ENCODE measurements at places on chromosomes 3 and 15.

GRCh38 chr3:114698146-114699105, 404.6 kb downstream of the TIGIT start:
- no peak for DNase-seq

DNA sequence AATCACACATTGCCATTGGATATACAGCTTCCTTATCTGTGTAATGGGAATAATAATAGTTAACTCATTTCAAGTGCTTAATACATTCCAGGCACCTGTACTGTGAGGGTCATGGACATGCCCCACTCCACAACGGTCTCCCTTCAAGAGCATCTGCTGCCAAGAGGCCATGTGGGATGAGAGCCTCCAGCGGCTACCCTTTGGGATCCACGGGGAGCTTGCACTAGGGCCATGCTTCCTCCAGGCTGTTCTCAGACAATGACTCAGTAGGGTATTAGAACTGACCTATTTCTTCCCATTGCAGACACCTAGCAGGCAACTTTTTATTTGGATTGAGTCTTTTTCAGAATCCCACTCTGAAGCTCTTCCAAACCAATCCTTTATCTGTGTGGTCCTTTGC, 1078.9 kb downstream of the TUSC7 start:
- no peak for DNase-seq

DNA sequence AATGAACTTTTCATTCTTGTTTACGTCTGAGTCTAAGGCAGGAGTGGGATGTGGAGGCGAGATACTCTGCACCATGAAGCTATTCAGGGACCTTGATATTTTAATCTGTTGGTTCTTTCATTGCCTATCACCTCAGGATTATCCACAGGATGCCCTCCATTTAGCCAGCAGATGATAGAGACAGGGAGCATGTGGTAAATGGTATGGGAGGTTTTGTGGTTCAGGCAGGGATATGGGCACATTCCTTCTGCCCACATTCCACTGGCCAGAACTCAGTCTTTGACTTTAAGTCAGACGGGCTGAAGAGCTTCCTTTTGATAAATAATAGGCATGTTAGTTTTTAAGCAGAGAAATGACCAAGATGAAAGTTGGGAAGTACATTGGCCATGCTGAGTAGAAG, 548.0 kb upstream of the CCDC54 start:
- DNase-seq, result no peak

- no peak for DNase-seq
Measured at GRCh38 chr3:135243616-135244015, 448.6 kb downstream of the EPHB1 start.

GRCh38 chr3:45367453-45367871, 20.9 kb upstream of the LARS2 start:
- DNase-seq, result no peak

DNA sequence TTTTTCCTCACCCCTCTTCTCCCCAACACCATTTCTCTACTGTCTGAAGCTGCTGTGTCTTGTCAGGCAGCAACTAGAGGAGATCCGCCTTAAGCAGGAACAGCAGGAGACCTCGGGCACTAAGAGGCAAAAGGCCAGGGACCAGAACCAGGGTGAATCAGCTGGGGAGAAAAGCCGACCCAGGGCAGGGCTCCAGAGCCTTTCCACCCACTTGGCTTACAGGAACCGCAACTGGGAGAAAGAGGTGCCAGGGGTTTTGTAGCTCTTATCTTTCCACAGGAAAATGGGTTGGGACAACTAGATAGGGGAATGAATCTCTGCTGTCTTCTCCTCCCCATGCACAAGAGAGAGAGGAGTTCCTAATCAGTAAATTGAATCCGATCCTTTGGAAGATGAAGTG, 3.0 kb upstream of the NGRN start:
- DNase-seq, result no peak

- no peak for DNase-seq
Measured at GRCh38 chr3:46489381-46489780, 8.4 kb upstream of the RTP3 start.

DNA sequence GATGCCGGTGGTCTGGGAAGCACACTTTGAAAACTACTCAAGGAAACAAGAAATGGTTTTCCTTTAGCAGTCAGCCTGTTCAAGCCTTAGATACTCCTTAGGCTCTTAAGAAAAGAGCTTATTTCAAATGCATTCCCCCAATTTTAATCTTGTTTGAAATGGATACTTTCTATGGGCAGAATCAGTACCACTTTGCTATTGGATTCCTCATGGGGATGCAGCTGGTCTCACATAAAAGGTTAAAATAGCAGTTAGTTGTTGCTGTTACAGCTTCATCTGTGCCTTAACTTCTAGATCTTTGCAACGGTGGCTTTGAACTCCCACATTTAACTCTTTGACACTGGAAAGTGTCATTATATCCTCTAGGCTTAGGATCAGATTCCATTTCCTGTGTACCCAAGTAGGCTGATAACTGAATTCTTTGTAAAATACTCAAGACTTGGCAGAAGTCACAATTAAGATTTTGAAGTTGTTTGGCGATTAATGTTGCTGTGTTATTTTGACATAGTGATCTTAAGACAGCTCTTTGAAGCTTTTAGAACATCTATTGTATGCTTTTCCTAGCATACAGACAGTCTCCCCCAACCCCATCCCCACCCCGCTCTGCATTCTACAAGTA, 2.2 kb downstream of the THBS1 start:
- DNase-seq, result no peak

DNA sequence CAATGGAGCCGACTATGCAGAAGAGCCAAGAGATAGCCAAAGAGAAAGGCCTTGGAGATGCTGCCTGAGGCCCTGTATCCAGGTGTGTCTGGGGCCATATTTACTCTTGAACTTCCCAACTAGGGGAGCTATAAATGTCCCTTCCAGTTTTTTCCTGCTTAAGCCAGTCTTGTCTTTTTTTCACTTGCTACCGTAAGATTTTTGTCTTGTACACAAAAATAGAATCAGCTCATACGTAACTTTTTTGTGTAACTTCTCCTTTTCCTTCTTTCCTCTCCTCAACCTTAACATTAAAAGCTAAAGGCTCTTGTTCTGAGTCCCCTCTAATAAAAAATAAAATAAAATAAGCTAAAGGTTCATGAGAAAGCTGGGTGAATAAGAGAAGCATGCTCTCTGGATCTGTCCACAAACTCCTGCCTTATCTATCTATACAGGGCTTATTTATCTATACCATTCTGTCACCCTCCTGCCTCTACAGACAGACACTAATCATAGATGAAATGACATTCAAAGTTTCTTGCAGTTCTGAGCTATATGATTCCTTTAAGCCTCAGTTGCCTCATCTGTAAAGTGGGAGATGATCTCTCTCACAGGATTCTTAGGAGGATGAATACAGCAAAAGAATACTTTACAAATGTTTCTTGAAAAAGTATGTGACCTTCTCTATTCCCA, 4.6 kb downstream of the SUMF1 start:
- DNase-seq, result no peak

DNA sequence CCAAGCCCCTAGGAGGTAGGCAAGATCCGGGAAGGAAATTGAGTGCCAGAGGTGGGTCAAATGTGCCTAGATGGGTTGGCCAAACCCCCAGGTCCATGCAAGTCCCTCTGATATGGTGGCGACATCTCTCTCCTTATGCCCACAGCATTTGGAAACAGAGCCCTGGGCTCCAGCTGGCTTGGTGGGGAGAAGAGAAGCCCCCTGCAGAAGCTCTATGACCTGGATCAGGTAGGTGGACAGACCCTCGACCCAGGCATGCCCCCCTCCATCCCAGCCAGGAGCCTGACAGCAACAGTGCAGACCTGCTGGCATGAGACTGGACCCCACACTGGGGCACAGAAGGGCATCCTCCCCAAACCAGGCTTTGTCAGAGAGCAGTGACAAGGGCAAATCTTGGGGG, 12.2 kb downstream of the CHST13 start:
- DNase-seq, result no peak

DNA sequence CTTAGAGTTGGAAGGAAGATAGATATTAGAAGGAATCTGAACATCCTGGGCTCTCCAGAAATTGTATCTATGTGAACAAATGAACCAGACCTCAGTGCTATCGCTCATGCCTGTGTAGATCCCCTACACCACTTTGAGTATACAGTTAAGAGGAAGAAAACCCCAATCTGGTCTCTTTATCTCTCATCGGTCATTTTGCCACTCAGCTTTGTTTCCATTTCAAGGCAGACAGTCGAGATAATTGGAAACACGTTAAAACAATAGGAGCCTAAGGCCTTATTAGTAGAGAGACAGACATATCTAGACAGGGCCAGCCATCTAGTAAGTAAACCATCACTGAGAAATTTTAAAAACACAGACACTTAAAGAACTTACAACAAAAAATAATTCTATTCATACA, 101.6 kb downstream of the MYLK start:
- DNase-seq, result no peak

DNA sequence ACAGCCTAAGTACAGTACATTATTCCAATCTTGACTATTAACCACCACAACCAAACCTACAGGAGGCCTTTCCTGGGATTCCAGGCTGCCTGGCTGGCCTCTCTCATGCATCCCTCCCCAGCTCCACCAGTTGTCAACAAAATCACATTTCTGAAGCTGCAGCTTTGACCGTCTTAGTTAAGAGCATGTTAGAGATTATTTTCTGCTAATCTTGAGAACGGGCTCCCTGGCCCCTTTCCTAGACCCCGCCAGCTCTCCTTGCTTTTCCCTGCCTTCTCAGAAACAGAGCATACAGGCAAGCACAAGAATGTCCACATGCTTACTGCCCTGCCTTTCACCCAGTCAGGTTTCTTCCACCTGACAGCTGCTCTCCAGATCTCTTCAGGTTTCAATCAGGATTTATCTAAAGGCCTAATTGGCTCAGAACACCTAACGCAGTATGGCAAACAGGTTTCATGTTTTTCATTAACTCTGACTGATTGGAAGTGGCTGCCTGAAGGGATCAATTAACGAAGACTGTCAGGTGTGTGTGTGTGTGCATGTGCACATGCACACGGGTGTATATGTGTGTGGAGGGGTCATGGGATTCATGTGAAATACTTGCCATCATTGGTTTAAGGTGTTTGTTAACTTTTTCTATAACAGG, 12.3 kb downstream of the KY start:
- no peak for DNase-seq

GRCh38 chr3:64358853-64359252, 133.6 kb upstream of the PRICKLE2 start:
- DNase-seq, result no peak

- DNase-seq, result no peak
Measured at GRCh38 chr15:101440846-101441590, 48.5 kb downstream of the PCSK6 start.

- no peak for DNase-seq
Measured at GRCh38 chr3:5012367-5012766, 33.1 kb downstream of the BHLHE40 start.

DNA sequence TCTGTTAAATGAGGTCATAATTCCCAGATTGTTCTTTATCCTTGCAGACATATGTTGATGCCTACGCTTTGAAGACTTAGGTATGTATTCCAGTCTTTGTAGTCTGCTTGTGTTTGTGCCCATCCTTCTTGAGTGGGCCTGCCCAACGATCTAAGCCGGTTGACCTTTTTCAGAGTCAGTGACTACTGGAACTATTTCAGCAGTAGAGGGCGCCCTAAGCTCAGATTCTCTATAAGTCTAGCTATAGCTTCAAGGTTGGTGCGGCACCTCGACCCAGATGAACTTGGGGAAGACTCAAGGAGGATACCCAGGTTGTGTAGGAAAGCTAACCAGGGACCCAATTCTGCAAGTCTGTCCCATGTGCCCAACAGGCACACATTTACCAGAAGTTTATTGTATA, 228.8 kb upstream of the PPP2R3A start:
- no peak for DNase-seq

DNA sequence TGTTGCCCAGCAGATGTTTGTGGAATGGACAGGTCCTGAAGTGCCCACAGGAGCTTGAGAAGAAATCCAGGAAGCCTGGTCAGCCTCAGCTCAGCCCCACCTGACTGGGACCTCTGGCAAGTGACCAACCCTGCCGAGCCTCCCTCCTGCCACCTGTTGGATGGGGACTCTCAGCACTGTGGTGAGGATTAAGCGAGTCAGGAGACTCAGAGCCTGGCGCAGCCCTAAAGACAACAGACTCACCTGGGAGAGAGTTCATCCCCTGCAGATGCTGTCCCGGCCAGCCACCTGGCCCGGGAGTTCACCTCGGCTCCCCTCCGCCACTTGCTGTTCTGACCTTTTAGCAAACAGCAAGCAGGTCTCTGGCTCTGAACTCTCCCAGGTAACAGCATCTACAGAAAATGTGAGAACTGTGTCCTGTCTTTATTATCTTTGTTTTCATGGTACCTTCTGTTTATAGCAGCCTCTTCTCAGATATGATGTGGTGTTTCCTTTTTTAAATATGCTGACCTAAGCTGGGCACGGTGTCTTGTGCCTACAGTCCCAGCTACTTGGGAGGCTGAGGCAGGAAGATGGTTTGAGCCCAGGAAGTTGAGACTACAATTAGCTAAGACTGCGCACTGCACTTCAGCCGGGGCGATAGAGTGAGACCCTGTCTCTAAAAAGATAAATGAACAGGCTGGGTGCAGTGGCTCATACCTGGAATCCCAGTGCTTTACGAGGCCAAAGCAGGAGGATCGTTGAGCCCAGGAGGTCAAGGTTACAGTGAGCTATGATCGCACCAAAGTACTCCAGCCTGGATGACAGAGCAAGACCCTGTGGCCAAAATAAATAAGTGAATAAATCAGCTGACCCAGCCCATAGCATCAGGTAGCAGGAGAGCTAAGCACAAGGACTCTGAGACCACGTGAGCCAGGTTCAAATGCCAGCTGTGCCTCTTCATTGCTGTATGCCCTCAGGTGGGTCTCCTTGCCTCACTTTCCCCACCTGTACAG, 32.4 kb upstream of the SLC6A6 start:
- DNase-seq, result no peak

GRCh38 chr3:150335631-150336030, 72.5 kb upstream of the TSC22D2 start:
- DNase-seq, result no peak

- peak; percentile 15 for DNase-seq
Measured at GRCh38 chr3:128323206-128324081, 143.2 kb downstream of the DNAJB8 start.

DNA sequence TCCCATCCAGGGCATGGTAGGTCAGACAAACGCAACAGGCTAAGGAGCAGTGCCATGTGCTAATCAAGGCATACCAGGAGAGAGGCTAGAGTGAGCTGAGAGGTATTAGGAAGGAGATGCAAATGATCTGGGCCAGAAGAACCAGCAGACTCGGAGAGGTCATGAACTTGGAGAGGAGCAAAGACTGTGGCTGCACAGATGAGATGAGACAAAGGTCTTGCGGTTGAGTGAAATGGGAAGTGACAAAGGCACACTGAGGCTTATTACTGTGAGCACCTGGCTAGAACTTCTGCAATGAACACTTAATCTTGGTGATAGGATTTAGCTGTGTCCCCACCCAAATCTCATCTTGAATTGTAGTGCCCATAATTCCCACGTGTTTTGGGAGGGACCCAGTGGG, 380.2 kb downstream of the ULK4 start:
- DNase-seq, result no peak

- peak; percentile 80 for DNase-seq
Measured at GRCh38 chr3:138347960-138348753, at the start of gene MRAS. Gene MRAS (plus strand): TSS chr3:138348579. CDS start chr3:138372884, 24,305 bp downstream.

- DNase-seq, result no peak
Measured at GRCh38 chr3:183489455-183490210, 61.2 kb upstream of the MCF2L2 start.

- DNase-seq, result no peak
Measured at GRCh38 chr15:32853592-32853991, 135.8 kb downstream of the GREM1 start.

- no peak for DNase-seq
Measured at GRCh38 chr15:32888221-32888761, 170.5 kb downstream of the GREM1 start.

Measured in femur (tissue), 1 donor.